ENCODE measurements at places on chromosomes 2 and 18.

DNA sequence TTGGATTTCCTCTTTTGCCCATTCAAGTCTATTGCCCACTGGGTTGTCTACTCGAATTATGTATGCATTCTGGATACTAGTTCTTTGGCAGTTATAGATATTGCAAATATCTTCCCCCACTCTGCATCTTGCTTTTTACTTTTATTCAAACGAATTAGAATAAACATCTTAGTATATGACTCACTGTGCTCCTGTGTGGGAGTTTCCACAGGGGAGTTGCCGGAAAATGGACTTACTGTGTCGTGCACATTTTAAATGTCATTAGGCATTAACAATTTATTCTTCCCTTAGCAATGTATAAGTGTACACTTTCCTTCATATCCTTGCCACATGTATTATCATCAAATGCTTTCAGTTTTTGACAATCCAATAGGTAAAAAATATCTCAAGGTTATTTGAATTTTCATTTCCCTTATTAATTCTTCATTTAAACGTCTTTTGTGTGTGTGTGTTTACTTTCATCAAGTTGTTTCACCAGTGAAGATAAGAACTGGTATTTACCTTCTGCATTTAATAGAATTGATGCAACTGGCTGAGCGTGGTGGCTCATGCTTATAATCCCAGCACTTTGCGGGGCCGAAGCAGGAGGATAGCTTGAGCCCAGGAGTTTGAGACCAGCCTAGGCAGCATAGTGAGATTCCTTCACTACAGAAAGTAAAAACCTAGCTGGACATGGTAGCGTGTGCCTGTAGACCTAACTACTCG is 4.6 kb upstream of the UGT1A5 start:
- peak; percentile 36 for DNase-seq

DNA sequence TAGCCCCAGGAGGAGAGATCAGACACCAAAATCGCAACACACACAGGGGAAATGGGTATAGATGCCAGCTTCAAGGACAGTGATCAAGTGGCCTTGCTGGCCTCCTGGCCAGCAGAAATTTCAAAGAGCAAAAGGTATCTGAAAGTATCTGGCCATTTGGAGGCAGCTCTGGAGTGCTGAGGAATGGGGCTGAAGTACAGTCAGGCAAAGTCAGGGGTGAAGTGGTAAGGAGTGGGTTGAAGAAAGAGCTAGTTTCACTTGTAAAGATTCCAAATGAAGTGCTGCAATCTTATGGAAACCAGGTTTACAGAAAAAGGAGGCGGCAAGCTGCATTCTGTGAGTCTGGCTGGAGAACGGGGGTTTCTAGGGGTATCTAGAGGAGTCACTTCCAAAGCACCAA is 19.2 kb upstream of the PCBP1 start:
- no peak for DNase-seq

GRCh38 chr18:75029481-75029880 is 179.5 kb downstream of the PTGR3 start:
- DNase-seq = no peak

- DNase-seq = no peak
Measured at GRCh38 chr2:143397884-143398614, 268.8 kb downstream of the ARHGAP15 start.

DNA sequence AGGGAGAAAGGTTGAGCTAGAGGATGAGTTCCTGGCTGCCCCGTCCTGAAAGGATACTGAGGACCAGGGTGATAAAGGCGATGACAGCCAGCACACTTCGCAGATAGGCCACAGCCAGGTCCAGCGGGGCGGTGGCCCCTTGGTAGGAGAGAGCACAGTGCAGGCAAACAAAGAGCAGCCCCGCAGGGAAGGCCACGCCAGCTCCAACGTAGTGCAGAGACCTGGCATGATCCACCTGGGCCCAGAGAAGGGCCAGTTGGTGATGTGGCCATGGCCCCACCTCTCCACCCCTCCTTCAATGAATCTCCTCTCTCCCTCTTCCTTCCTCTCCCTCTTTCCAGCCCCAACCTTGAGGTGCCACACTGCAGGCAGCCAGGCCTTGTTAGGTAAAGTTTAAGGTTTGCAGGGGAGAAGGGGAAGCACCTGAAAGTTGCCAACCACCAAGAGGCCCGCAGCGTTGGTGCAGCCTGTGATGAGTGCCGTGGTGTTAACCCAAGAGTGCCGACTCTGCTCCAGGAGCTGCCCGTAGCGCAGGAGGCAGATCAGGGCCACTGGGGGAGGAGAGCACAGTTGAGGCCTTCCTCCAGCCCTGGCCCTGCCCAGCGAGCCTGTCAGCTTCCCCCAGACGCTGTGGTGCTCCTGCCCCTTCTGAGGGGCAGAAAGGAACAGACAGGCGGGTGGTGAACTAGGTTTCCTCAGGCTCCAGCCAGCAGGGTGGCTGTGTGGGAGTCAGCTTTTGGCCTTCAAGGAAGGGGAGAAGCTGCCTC is 2.8 kb downstream of the TMEM150A start:
- no peak for DNase-seq

DNA sequence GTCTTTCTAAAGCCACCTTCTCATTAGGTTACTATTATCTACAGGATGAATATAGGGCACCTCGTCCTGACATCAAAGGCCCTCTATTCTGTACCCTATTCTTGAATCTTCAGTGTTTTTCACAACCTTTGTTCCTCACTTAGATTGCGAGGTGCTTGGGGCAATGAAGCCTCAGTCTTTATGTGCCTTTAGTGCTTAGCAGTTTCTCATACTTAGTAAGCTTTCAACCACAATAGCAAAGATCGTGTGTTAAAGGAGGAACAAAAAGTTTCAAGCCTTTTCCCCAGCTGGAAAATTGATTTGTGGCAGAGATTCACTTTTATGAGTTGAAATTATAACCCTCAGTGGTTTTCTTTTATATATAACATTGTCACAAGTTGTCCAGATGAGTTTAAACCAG is 226.9 kb downstream of the MYO3B start:
- DNase-seq = no peak

- DNase-seq = no peak
Measured at GRCh38 chr18:6543330-6543908, 128.7 kb upstream of the L3MBTL4 start.

GRCh38 chr18:75478996-75479880 is 51.7 kb upstream of the SMIM21 start:
- peak; percentile 28 for DNase-seq

- no peak for DNase-seq
Measured at GRCh38 chr18:46772357-46772756, 15.5 kb upstream of the ST8SIA5 start.

- no peak for DNase-seq
Measured at GRCh38 chr2:112807233-112807807, 23.0 kb upstream of the IL1A start.

- peak; percentile 95 for DNase-seq
Measured at GRCh38 chr2:173590276-173590861, 235.7 kb downstream of the CDCA7 start.

DNA sequence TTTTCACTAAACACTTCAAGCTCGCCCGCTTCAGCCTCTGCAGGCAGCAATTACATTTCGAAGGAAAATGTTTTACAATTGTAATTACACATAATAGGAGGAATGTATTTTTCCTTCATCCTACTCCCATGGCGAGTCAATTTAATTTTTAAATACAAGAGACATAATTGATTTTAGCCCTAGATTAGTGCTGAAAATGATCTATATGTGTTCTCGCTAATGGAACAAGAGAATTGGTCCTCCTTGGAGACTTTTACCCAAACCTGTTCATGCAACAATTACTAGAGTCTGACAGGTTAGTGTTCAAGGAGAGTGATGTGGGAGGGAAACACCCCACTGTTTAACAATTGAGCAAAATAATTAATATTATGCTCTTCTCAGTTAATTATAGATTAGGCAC is 509.4 kb upstream of the SETBP1 start:
- no peak for DNase-seq

DNA sequence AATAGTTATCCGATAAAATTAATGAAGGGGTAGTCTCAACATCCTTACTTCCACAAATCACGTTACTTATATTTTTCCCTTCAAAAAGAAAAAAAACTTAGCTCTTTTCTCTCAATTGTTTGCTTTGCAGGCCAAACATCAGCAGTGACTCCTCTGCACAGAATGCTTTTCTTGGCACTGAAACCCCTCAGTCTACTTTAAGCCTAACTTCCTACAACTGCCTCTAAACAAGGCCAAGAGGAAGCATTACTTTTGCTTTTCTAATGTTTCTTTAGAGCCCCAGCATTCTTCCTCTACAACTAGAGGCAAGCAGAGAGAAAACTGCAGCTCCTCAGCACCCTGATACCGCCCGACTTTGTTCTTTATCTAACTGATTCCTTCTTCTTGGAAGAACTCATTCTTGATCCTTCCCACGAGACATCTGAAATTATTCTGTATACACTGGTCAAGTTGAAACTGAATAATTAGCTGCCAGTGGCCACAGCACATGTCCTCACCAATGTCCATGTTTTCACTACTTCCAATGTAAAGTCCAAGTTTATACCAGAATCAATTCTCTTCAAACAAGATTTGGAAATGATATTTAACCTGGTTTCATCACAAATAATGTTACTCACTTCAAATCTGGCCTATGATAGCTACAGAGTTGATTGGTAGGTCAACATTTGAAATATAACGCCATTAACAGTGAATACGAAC is 55.3 kb downstream of the DTNB start:
- peak; percentile 87 for DNase-seq

GRCh38 chr2:47569658-47570475 is 166.9 kb downstream of the MSH2 start:
- DNase-seq = no peak

- no peak for DNase-seq
Measured at GRCh38 chr2:80105015-80105640, 199.4 kb downstream of the LRRTM1 start.

DNA sequence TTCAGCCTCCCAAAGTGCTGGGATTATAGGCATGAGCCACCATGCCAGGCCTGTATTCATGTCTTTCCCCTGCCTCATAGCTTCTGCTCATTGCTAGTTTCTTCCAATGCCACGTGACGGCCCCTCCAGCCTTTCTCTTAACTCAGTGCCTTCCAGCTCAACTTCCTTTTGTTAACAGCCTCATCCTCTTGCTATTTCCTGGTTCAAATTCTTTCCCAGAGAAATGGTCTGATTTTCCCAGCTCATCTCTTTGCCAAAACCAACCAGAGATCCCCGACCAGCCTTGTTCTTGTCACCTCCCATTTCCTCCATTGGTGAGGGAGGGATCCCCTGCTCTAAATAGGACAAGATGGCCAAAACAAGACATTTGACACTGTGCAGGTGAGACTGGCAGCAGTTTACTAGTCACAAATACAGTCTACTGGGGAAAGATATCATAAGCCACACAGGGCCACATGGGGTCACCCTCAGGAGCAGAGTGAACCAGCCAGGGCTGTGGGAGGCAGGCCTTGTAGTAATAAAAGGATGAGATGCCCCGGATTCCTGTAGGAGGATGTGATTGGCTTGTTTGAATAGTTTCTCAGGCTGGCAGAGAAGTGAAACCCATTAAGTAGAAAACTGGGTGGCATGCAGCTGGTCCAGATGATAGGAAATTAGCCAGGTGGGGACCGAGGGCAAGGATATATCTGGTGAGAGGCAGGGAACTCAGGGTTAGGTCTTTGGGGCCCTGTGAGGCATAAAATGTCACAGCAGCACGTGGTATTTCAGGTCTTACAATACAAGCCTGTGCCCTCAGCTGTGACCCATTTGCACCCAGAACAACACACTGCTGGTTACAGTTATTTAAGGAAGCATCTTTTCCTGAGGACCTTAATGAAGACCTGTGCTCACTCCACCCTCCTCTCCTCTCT is 6.4 kb downstream of the CD207 start:
- peak; percentile 38 for DNase-seq

DNA sequence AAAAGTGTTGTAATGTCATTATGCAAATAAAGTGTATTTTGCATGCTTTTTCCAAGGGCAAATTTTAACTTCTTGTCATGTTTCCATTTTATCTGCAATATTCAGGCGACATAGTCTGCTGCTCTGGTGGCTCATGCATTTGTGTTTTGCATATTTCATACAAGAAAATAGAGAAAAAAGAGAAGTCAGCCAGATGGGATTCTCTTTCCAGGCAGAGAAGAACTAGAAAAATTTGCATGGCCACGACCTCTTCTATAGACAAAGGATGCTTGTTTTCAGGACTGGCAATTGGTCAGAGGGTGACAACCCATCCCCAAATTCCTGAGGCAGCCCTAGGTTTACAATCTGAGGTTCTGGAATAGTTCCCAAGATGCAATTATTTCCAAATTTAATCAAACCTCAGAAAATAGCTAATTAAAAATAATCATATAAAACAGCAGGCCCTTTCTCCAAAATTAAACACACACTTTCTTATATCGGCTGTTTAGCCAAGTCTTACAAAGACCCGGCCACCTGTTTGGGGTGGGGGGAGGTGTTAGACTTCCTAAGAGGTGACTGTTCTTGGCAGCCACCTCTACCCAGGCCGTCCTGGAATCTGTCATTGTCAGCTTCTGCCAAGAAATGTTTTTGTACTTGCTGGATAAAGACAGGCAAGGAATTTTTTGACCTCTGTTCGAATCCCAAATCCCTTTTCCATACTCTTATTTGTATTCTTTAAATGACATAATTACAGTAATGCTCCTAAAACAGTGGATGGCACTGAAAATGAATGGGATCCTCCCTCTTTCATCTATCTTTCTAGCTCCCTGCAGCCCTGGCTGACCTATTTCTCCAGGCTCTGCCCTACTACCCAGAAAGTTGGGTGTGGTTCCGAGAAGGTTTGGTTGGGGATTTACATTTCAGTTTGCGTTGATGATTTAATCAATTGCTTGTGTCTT is 20.8 kb upstream of the SOS1 start:
- no peak for DNase-seq

GRCh38 chr2:181723731-181724130 is 43.4 kb upstream of the NEUROD1 start:
- no peak for DNase-seq

GRCh38 chr18:76963936-76964335 is 141.6 kb downstream of the ZNF236 start:
- DNase-seq = no peak

DNA sequence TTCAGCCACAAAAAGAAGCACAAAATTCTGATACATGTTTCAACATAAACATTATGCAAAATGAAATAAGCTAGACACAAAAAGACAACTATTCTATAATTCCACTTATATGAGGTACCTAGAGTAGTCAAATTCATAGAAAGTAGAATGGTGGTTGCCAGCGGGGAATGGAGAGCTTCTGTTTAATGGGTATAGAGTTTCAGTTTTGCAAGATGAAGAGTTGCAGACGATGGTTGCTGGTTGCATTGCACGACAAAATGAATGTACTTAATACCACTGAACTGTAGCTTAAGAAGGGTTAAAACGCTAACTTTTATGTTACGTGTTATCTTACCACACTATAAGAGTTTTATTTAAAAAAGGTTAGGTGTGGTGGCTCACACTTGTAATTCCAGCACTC is 13.5 kb downstream of the YWHAQ start:
- DNase-seq = no peak
